ENCODE measurements at places on chromosomes 4 and X. TPM values are rescaled to one million over a fixed set of nuclear protein-coding genes. Genes with fewer than 3 reads are reported as not detected.

- no peak overlapping the region for H3K27ac ChIP-seq
- no peaks in the 10 kb centered on the region for H3K4me1 ChIP-seq
- no peaks in the 10 kb centered on the region for H3K27me3 ChIP-seq
- no peak overlapping the region for H3K4me3 ChIP-seq
- no peaks in the 10 kb centered on the region for H3K36me3 ChIP-seq
Observed at GRCh38 chrX:24283127-24283794, 30.6 kb downstream of the SUPT20HL2 start.

- no peak for DNase-seq
- peaks cover 29% of the 10 kb centered on the region for H3K4me1 ChIP-seq
- no peaks in the 10 kb centered on the region for H3K27me3 ChIP-seq
- no peak overlapping the region for H3K4me3 ChIP-seq
Observed at GRCh38 chrX:9356846-9357245, 108.0 kb upstream of the TBL1X start.

DNA sequence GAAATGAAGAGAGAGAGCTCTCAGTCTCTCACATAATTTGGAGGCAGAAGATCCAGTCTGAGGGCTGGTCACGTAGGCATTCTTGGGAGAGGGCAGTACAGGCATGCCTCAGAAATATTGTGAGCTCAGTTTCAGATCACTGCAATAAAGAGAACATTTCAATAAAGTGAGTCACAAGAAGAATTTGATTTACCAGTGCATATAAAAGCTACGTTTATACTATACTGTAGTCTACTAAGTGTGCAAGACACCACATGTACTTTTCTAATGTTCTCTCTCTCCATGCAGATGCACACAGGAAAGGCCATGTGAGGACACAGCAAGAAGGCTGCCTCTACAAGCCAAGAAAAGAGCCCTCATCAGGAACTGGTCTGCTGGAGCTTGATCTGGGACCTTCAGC lies 583.5 kb upstream of the FAT1 start:
- H3K4me1 ChIP-seq = no peaks in the 10 kb centered on the region
- no peak overlapping the region for H3K27ac ChIP-seq
- DNase-seq = no peak
- no peaks in the 10 kb centered on the region for H3K27me3 ChIP-seq

DNA sequence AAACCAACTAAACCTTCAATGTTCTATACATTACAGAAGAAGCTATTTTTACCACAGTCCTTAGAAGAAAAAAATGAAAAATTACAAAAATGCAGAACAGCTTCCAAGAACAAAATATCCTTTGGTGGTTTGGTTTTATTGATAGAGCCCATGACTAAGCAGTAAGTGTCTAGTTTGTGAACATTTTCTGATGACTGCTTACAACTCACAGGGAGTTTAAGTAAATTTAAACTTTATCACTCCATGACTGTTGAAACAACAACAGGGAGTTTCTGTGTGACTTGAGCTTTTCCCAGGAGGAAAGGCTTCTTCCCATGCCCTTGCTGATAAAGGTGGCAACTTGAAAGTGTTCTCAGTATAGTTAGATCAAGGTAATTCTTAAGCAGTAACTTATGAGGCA lies 2.9 kb downstream of the PF4 start:
- no peaks in the 10 kb centered on the region for H3K4me1 ChIP-seq
- H3K36me3 ChIP-seq = no peaks in the 10 kb centered on the region
- DNase-seq = no peak
- no peak overlapping the region for H3K4me3 ChIP-seq

ZMAT1 gene
- total RNA-seq = 3.0 TPM

DNA sequence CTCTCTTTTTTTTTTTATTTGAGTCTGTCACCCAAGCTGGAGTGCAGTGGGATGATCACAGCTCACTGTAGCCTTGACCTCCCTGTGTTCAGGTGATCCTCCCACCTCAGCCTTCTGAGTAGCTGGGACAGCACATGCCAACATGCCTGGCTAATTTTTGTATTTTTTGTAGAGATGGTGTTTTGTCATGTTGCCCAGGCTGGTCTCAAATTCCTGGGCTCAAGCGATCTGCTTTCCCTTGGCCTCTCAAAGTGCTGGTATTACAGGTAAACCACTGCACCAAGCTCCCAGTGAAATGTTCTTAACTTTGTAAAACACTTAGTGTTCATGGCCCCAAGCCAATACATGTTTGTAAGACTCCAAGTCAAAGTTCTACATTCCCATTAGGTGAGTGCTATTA lies 316.1 kb downstream of the KCTD8 start:
- H3K4me1 ChIP-seq = no peaks in the 10 kb centered on the region
- no peaks in the 10 kb centered on the region for H3K36me3 ChIP-seq
- H3K27me3 ChIP-seq = no peaks in the 10 kb centered on the region
- H3K27ac ChIP-seq = no peak overlapping the region
- DNase-seq = no peak

CSN1S1 gene
- not detected for total RNA-seq

TLR1 gene
- 11.8 TPM for total RNA-seq

- no peaks in the 10 kb centered on the region for H3K36me3 ChIP-seq
- H3K27me3 ChIP-seq = no peaks in the 10 kb centered on the region
- H3K4me3 ChIP-seq = no peak overlapping the region
- H3K27ac ChIP-seq = no peak overlapping the region
- no peaks in the 10 kb centered on the region for H3K4me1 ChIP-seq
Observed at GRCh38 chr4:158219623-158220022, 9.3 kb downstream of the TMEM144 start.

ZAR1 gene
- total RNA-seq = not detected

DNA sequence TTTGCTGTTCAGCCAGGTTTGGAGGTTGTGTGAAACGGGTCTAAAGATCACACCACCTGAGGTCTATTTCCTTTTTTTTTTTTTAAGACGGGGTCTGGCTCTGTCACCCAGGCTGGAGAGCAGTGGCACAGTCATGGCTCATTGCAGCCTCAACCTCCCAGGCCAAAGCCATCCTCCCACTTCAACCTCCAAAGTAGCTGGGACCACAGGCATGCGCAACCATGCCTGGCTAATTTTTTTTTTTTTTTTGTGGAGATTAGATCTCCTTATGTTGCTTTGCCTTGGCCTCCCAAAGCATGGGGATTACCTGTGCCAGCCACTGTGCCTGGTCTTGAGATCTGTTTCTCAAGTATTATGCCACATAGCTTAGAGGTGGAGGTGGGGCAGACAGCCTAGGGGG lies 49.2 kb upstream of the ELOVL6 start:
- no peak overlapping the region for H3K27ac ChIP-seq
- H3K27me3 ChIP-seq = no peaks in the 10 kb centered on the region
- no peak overlapping the region for H3K4me3 ChIP-seq
- H3K36me3 ChIP-seq = no peaks in the 10 kb centered on the region
- no peaks in the 10 kb centered on the region for H3K4me1 ChIP-seq
- DNase-seq = no peak

DNA sequence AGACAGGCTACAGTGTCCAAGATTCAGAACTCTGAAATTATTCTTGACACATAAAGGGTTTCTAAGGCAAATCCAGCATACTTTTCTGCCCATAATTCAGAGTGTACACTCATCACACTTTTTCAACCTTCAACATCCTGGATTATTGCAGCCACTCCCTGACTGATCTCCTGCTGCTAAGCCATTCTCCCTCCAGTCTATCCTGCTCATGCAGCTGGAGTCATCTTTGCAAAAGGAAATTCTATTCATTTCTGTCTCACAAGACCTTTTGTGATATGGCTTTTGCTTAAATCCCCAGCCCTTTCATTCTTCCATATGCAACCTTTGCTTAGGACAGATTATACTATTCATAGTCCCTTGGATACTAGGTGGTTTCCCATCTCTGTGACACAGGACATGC lies 236.1 kb upstream of the LDB2 start:
- no peaks in the 10 kb centered on the region for H3K4me1 ChIP-seq
- no peaks in the 10 kb centered on the region for H3K36me3 ChIP-seq
- DNase-seq = no peak
- H3K27me3 ChIP-seq = no peaks in the 10 kb centered on the region
- H3K4me3 ChIP-seq = no peak overlapping the region

MPC1L gene
- total RNA-seq = not detected

All from naive thymus-derived CD4-positive, alpha-beta T cell (primary cell).